ENCODE measurements at places on chromosomes 4 and X.

DNA sequence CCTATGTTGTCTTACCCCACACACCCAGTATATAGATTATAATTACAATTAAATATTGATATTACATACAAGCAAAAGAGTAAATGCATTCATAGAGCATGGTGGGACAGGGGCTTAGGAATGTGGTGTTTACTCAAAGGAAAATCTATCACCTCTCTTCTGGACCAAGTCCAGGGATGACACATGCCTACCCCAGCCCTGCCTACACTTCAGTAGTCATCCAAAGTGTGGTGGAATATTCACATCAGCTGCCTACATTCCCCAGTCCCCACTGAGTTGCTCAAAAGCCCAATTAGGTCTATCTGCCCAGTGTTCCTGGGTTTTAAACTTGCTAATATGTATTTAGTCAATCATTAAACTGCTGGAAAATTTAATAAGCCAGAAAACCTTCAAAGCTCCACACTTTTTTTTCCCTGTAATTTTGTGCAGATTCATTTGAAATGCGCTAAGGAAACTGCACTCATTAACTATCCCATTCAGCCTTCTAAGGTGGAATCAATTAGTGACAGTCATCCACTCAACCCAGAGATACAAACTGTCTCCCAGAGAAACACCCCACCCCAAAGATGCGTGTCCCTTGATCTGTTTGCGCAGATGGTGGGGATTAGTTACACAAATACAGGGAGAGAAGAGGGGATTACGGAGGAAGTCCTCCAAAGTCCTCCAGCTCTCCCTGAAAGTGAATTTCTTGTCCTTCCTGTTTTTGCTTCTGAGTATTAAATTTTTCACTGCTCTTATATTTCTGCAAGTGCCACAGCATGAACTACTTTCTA, 91.7 kb upstream of the KDR start:
- DNase-seq = no peak

DNA sequence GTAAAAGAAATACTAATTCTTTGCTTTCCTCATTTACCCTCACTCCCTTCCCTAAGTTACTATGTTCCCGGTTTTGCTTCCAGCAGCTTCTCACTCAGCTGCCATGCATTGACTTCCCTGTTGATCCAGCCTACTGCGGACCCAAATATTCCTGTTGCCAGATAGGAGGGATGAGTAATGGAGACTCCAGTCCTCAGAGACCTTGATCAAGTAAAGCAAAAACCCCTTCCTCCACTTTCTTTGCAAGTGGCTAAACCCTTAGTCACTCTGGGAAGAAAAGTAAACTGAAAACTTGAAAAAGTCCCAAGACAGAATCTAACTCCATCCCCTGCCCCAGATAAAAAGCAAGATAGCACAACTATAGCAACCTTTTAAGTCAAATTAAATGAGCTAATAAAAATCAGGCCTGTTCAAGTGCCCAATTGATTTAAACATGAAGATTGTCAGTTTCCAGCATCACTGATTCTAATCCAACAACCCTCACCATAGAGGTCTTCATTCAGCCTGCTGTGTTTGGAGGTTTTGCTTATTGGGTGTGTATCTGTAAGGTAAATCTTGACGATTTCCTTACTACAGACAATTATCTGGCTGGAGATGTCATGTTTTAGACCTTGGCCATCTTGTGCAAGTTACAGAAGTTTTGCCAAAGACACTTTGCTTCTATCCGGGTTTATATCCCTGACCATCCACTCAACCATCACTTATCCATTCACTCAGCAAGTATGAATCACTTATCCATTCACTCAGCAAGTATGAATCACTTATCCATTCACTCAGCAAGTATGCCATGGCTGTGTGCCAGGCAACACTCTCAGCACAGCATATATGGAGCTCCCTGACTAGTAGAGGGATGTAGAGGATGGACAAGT, 17.6 kb downstream of the FGFBP1 start:
- no peak for DNase-seq

DNA sequence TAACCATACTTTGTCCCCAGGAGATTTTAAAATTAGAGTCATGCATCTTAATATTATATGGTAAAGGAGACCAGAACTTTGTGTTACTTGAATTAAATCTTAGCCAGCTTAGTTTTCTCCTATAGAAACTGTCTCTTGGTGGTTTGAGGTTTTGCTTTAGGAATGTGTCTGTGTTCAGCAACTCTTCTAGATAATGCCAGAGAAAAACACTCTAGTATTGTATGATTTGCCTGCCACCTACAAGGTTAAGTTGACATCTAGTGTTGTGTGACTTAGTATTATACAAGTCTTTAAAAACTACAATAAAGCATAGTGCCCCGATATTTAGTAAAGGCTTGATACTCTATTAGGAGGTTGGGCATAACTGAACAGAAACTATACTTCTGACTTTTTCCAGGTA, 2.1 kb downstream of the UGT8 start:
- no peak for DNase-seq

DNA sequence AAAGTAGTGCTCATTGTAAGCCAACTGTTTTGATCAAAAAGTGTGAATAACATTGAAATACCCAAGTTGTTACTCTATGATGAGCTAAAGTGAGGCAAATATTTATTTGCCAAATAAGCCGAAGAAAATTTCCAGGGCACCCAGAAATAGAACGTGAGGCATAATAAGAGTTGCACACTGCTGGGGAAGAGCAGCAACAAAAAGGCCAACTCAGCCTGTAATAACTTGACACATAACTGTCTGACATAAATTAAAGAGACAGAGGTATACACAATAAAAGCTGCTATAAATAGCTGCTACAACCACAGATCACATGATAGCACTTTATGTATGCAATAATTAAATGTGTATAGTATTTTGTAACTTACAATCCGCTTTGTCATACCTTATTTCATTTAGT, 2.0 kb upstream of the ABCB7 start:
- no peak for DNase-seq

DNA sequence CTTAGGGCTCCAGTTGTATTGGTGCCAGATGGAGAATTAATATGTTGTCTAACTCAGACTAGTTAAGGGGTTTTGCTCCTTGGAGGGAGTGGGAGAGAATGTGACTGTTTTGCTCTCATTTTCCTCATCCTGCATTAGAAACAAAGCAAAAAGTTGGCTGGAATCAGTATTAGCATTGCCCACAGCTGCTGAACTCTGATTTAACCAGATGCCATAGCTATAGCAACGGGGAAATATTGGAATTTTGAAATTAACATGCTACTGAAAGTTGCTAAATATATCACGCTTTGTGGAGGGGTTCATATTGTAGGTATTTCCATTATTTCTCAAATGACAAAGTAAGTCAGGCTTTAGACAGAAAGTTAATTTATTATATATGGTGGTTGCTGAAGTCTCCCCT, 66.7 kb upstream of the EOLA2 start:
- DNase-seq = no peak

GRCh38 chr4:178470996-178471784, 1029.0 kb upstream of the AGA start:
- DNase-seq = no peak

- no peak for DNase-seq
Observed at GRCh38 chr4:16269240-16269639, 43.0 kb upstream of the TAPT1 start.

DNA sequence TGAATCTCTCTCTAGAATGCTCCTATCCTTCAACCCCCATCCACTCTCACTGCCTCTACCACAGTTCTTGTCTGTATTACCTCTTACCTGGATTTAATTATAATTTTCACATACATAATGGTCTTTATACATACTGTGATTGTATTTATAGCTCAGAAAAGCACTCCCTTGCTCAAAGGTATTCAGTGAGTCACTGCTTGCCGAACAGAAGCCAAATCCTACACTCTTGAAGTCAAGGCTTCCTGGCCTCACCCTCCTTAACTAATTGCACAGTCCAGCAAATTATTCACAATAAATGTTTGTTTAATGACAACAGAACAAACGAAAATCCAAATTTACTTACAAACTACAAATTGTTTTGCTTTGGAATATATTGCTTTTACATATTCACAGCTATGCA, 159.5 kb downstream of the KLHL13 start:
- DNase-seq = no peak
